ENCODE measurements at places on chromosomes 16 and 17. TPM values are rescaled to one million over a fixed set of nuclear protein-coding genes. Genes with fewer than 3 reads are reported as not detected.

TERB1 gene
- polyA plus RNA-seq = 0.03 TPM

GRCh38 chr17:2059547-2060384 is 4.9 kb downstream of the HIC1 start:
- peaks cover 20% of the 10 kb centered on the region for H3K27me3 ChIP-seq
- peak overlapping the region; percentile 88 for H3K27ac ChIP-seq
- H3K36me3 ChIP-seq = no peaks in the 10 kb centered on the region
- no peak for DNase-seq
- H3K4me1 ChIP-seq = peaks cover 89% of the 10 kb centered on the region
- H3K4me3 ChIP-seq = peak overlapping the region; percentile 75

DNA sequence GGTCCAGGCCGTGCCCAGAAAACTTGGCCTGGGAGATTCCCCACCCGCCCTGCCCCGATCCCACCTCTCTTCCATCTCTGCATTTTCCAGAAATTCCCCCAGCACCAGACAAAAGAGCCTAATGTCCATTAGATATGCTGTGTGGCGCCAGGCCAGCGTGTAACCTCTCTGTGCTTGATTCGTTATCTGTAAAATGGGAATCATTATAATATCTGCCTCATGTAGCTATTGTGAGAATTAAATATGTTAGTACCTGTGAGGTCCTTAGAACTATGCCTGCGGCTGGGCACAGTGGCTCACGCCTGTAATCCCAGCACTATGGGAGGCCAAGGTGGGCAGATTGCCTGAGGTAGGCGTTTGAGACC is 33.6 kb upstream of the IL21R start:
- H3K27ac ChIP-seq = no peak overlapping the region
- no peak for DNase-seq
- no peak overlapping the region for H3K4me3 ChIP-seq

DNA sequence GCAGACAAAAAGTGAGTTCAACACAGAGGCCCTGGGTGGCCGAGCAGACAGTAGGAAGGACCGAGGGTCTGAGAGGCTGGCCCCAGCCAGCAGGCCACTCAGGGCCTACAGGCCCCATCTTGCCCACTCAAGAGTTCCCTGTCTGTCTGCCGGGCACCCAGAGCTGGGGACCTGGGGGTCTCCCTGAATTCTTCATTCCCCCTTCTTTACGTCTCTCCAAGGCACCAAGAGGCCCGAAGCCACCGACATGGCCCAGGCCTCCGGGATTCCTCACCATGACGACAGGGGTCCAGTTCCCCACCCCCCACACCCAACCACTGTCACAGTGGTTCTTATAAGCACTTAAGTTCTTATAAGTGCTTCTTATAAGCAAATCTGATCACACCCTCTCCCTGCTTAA is 49.2 kb downstream of the NOS2 start:
- no peaks in the 10 kb centered on the region for H3K36me3 ChIP-seq
- no peaks in the 10 kb centered on the region for H3K27me3 ChIP-seq
- no peak for DNase-seq
- H3K4me1 ChIP-seq = no peaks in the 10 kb centered on the region
- H3K4me3 ChIP-seq = no peak overlapping the region

GRCh38 chr16:67562526-67562917 is at the start of gene CTCF:
TSS of gene CTCF (plus strand) at chr16:67562526. CDS start at chr16:67610833, 48,307 bp downstream.
- H3K27me3 ChIP-seq = no peaks in the 10 kb centered on the region
- H3K4me1 ChIP-seq = peaks cover 19% of the 10 kb centered on the region
- peak within 1 kb of the TSS; percentile 92 for H3K4me3 ChIP-seq
- peak within 1 kb of the TSS; percentile 98 for H3K27ac ChIP-seq

GRCh38 chr17:27417596-27418365 is 38.5 kb upstream of the KSR1 start:
- no peaks in the 10 kb centered on the region for H3K4me1 ChIP-seq
- peak; percentile 39 for DNase-seq
- H3K27ac ChIP-seq = no peak overlapping the region
- no peak overlapping the region for H3K4me3 ChIP-seq

CNTNAP1 gene
- polyA plus RNA-seq = 7.7 TPM

RPAIN gene
- polyA plus RNA-seq = 31.8 TPM

- H3K27me3 ChIP-seq = no peaks in the 10 kb centered on the region
- H3K27ac ChIP-seq = no peak overlapping the region
- no peaks in the 10 kb centered on the region for H3K36me3 ChIP-seq
- no peak for DNase-seq
- H3K4me3 ChIP-seq = no peak overlapping the region
- no peaks in the 10 kb centered on the region for H3K4me1 ChIP-seq
Measured at GRCh38 chr17:55212880-55213279, 51.9 kb upstream of the HLF start.

- no peaks in the 10 kb centered on the region for H3K4me1 ChIP-seq
- H3K27ac ChIP-seq = no peak overlapping the region
- H3K4me3 ChIP-seq = no peak overlapping the region
- no peak for DNase-seq
Measured at GRCh38 chr17:63033142-63033541, 67.1 kb downstream of the TANC2 start.

KCNJ12 gene
- polyA plus RNA-seq = 0.60 TPM

GRCh38 chr17:69254187-69254586 is 25.6 kb upstream of the ABCA10 start:
- no peaks in the 10 kb centered on the region for H3K36me3 ChIP-seq
- no peak overlapping the region for H3K4me3 ChIP-seq
- H3K27ac ChIP-seq = no peak overlapping the region
- H3K4me1 ChIP-seq = no peaks in the 10 kb centered on the region
